ENCODE measurements at places on chromosomes 11 and 22.
A peak's percentile ranks its signal among the peaks of the same experiment; 100 is the strongest.

DNA sequence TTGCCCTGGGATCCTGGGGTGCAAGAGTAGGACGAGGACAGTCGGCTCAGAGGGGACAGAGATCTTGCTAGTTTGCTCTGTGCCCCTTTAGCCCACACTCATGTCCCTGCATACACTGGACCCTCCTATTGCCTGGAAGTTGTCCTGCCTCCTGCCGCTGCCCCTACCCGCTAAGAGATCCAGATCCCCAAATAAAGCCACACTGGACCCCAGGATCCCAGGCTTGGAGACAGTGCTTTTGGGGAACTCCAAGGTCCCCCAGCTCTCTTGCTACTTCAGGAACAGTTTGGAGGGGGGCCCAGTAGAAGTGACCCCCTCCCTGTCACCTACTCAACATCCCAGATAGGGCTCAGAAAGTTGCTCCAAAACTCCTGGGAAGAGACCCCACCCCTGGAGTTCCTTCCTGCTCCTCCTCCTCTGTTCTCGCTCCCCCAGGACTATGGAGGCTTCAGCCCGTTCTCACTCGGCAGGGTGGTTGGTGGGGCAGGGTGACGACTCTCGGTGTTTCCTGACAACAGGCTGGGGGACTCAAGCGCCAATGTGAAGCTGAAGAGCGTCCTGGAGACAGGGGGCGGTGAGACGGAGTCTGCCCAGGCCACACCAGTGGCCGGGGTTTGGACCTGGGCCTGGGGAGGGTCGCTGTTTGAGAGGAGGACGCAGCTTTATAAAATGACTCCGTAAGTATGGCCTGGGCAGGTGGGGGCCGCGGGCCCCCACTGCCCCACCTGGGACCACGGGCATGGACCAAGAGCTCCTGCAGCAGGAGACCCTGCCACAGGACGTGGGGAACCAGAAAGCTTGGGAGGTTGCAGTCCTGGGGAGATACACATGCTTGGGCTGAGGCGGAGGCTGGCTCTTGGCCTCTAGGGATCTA, 19.2 kb upstream of the TUB start:
- no peak for DNase-seq

DNA sequence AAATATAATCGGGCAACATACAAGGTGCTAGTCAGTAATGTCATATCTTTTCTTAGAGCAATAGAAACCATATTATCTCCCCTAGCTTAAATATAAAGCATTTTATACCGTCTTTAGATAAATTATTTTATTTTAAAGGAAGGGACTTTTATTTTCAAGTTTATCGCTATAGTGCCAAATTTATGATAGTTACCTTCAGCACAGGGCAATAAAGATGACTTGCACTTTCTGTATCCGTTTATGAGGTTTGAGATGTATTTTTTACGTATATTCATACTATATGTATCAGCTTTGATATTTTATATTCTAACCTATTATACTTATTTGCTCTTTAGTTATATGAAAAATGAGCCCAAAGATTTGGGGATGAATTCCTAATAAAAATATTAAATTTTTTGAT, 61.6 kb upstream of the CARD18 start:
- DNase-seq = no peak

DNA sequence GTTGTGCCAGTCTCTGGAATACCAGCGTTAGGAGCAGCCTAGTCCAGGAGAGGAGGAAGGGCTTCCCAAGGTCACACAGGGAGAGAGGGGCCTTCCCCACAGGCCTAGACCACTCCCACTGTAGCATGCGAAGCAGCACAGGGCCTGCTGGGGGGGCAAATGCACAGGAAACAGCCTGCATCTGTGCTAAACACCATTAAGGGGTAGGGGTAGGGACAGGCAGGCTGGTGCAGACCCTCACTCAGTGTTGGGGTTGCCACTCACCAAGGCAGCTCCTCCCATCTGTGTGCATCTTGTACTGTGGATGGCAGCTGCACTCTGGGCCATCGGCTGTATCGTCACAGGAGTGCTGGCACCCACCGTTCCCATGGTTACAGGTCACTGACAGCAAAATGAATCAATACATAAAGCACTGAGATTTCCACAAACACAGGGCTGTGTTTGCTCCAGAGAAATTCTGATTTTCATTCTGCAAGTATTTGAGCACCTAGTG, 24.9 kb downstream of the SCUBE2 start:
- no peak for DNase-seq

DNA sequence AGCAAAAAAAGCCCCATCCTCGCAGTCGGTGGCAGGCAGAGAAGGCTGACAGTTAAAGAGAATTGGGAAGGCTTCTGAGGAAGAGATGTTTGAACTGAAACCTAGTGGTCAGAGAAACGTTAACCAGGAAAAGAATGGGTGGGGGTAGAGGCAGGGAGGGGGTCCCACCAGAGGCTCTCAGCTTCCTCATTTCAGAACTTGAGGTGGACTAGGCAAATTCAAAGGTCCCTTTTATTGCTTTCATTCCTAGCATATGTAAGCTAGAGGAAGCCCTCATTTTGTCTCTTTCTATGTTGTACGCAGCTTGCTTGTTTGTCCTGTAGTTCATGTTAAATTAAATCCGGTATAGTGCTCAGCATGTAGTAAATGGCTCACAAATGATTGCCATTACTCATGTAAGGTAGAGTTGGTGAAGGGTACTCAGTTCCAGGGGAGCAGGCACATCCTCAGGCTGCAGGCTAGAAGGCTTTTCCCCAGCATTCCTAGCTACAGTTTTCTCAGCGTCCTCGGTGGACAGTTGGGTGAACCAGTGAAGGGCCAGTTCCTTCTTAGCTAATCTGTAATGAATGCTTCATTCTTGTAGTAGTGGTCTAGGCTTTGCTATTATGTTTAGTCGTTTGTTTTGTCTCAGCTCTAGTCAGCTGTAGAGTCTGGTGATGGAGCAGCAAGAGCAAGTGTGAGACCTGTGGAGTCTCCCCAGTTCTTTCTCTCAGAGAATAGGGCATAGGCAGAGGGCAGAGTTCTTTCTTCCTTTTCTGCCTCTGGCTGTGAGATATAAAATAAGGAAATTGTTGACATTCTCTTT, 58.6 kb downstream of the UVRAG start:
- no peak for DNase-seq

- peak; percentile 39 for DNase-seq
Measured at GRCh38 chr11:28110108-28110820, 2.1 kb downstream of the METTL15 start.

GRCh38 chr22:22865311-22866072, 22.1 kb upstream of the IGLL5 start:
- DNase-seq = no peak

DNA sequence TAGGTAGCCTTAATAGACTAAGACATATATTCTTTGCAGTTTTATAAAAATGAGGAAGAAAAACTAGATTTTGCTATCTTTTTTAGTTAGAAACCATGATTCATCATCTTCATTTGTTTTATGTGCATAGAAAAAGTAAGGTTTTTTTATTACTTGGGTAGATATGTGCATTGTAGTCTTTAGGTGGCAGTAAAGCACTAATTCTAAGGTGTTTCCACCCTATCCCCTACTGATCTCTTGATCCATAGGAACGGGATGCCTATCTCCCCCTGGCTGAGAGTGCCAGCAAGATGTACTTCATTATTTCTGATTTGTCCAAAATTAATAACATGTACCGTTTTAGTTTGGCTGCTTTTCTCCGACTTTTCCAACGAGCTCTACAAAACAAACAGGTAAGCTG, 148.1 kb downstream of the DYNC2H1 start:
- DNase-seq = peak; percentile 7
